Left colon (tissue), 2 donors: ENCODE measurements at places on chromosomes 1 and 21. TPM values are rescaled to one million over a fixed set of nuclear protein-coding genes. Genes with fewer than 3 reads are reported as not detected.

The IQGAP3 gene
- total RNA-seq: 2.8 TPM

DNA sequence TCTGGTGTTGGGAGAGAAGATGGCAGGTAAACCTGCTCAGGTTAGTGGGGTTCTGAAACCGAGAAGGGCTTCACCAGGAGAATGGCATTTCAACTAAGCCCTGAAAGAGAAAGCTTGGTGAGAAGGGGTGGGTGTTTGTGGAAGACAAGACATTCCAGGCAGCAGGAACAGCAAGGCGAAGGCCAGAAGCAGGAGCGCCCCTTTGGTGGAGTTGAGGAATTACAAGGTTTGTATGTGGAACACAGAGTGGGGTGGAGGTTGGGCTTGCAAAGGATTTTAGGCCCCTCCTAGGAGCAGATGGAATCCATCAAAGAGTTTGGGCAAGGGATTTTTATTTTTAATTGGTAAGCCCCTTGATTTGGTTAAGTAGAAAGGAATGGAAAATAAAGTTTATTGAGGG is 24.8 kb upstream of the ELOA start:
- DNase-seq: no peak

DNA sequence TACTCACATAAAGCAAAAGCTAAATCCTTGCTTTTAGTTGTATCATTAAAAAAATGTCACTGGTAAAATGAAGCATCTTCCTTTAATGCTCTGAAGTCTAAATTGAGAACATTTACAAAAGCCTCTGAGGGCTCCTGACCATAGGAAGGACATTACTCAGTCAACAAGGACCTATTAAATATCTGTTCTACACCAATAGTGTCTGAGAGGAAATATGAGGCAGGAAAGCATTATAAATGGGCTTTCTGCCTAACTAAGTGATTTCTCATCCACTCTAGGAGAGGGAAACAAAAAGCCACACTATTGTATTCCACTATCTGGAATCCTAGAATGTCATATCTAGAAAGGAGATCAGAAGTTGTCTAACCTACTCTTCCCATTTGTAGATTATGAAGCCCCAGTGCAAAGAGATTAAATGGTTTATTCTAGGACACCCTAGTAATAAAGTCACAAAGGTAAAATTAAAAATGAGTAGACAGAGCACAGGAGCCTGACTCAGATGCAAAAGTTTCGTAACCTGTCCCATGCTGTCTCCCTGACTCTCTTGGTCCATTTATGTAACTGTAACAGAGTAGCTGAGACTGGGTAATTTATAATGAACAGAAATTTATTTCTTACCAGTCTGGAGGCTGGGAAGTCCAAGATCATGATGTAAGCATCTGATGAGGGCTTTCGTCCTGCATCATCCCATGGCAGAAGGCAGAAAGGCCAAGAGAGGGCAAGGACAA is 17.6 kb downstream of the RGS1 start:
- no peak for DNase-seq

DNA sequence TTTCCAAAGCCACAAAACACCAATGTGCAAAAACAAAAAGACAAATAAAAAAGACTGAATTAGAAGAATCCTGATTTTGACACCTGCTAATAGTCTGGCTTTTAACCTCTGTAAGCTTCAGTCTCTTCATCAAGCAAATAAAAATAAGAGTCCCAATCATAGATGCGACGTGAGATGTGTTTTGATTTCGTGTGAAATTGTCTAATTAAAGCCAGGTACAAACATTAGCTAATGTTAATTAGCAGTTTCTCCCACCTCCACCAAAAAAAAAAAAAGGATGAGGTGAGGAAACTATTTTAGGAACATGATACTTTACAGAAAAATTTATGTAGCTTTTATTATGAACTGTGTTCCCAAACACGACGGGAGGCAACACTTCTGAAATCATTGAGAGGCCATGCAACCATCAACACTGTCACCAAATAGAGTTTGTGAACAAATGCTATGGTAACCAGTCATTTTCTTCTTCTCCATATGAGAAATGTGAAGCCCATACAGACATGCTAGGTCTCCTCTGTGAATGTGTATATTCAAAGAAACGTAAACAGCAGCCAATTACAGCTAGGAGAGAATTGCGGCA is 6.7 kb upstream of the EVI5 start:
- no peak for DNase-seq

The SPRR2G gene
- total RNA-seq: not detected

- no peak for DNase-seq
Measured at GRCh38 chr1:27203946-27204345, 30.5 kb upstream of the WDTC1 start.

DNA sequence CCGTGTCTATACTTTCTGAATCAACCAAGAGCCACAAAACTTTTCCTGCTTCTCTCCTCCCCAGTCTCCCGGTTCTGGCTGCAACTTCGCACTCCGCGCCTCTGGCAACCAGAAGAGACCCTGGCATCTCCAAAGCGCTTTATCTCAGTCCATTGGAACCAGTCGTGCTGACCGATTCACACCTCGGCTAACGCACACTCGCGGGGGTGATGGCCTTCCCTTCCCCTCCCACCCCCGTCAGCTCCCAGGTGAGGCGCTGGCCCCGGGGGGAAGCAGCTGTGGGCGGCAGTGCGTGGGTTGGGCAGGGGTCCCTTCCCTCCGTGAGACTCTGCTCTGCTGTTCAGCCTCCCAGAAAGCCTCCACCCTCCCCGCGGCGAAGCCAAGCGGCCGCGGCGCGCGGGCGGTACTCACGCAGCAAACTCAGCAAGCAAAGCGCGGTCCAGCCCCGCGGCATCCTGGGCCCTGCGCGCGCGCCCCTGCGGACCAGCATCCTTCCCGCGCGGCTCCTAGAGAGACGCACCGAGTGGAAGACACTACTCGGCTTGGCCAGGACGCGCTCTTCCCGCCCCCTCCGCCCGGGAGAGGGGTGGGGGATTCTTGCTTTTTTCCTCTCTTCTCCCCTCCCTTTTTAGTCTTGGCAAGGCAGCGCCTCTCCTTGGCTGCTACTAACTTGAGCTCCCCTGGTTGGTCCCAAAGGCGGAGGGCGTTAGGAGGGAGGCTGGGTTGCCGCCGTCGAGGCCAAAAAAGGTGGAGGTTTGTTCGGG is at the start of gene CD34:
Gene CD34, minus strand, starts transcription at position 535 of the 764 bp plus-strand sequence. Its CDS starts 45 bp downstream, at position 490.
- no peak for DNase-seq

DNA sequence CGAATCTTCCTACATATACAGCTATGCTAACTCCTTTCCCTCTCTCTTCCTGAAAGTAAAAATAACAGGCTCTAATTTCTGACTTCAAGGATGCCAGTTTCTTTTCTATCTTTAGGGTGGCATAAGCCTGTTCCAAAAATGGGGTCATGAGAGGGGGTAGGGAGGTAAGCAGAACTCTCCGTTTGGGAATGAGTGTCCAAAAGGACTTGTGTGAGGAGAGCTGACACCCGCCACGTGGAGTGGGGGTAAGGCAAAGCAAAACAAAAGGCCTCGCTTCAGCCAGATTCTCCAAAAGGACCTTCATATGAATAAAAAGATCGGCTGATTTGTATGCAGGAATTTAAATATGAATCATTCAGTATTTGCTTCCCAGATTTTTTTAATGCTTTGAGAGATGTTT is 28.6 kb downstream of the PLPPR4 start:
- DNase-seq: no peak

- no peak for DNase-seq
Measured at GRCh38 chr21:37087188-37087587, 14.1 kb downstream of the TTC3 start.

- no peak for DNase-seq
Measured at GRCh38 chr1:234696148-234696576, 86.2 kb upstream of the IRF2BP2 start.

GRCh38 chr1:62240651-62241370 is 46.2 kb downstream of the L1TD1 start:
- DNase-seq: no peak

GRCh38 chr1:203128431-203128715 is 847 bp downstream of the ADORA1 start:
- no peak for DNase-seq

DNA sequence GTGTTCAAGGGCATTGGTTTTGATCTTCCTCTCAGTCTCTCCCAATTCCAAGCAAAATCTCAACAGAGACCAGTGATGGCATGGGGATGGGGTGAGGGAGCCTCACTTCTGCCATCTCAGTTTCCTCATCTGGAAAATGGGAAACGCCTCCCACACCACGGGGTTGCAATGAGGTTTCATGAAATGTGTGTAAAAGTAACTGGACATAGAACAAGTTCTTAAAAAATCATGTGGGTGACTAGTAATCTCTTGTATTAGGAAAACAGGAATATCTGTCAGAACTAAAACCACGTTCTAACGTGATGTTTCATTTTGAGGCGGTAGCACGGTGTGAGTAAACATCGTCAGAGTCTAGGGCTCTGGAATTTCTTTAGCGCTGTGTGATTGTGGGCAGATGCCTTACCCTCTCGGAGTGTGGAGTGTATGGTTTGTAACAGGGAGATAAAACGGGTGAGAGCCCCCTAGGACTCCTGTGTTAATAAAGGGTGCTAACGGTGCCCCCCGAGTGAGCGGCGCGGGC is 55.5 kb upstream of the DNAJC6 start:
- no peak for DNase-seq

DNA sequence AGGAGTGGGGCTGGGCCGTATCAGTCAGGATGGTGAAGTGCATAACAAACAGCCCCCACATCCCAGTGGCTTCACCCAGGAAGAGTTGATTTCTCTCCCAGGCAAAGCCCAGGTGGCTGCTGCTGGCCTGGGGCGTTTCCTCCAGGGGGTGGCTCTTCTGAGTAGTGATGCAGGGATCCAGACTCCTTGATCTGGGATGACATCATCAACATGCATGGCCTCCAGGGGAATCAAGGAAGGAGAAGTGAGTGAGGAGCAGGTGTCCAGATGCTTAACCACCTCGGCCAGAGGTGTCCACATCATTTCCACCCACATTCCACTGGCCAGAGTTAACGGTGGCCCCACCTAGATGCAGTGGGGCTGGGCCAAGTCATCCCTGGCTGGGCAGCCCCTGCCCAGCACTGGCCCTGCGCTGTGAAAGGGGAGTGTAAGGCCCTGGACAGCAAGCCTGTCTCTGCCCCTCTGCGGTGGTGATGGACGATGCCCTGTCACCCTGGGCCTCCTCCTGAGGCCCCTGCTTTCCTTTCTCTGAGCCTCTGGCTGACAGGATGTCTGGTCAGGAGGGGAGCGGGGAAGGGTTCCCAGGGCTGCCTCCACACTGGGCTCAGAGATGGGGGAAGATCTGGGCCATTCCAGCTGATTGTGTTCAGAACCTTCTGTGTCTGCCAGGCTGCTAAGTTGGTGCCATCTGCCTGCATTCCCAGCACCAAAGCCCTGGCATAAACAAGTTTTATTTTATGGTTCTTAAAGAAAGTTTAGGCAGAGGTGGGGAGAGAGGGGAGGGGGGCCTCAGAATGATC is 598.2 kb downstream of the MATN1 start:
- no peak for DNase-seq
